ENCODE measurements at places on chromosomes 5 and 9.
A peak's percentile ranks its signal among the peaks of the same experiment; 100 is the strongest.

DNA sequence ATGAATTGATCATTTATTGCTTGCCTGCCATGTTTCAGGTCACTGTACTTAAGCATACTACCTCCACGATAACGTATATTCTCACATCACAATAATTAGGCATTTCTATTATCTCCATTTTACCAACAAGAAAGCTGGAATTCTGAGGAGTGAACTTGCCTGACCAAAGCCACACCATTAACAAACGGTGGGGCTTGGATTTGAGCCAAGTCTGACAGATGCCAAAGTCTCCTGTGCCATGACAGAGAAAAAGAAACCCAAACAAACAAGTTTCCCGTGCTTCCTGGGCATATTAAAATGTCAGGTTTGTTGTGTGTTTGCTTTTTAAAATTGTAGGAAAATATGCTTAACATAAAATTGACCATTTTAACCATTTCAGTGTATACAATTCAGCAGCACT, 40.8 kb upstream of the KCNV2 start:
- DNase-seq, result no peak

DNA sequence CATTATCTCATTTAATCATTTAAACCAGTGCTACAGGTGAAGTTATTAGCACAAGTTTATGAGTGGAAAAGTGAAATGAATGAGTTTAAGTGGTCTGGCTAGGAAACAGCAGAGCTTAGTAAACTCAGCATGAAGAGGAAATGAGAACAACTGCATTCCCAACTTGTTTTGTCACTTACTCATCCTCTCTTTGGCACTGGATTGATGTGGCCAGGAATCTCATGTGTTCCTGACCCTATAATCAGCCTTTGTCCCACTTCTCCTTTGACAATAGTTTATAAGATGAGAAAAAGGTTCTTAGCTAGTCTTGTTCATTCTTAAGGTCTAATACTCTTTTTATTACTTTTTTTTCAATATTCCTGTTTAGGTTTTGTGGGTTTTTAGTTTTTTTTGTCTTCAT, 559.2 kb upstream of the TLE4 start:
- peak; percentile 13 for DNase-seq

- DNase-seq, result no peak
Observed at GRCh38 chr5:177232761-177233160, 70.8 kb downstream of the RAB24 start.

GRCh38 chr5:99104538-99105132, 175.8 kb upstream of the CHD1 start:
- no peak for DNase-seq

- no peak for DNase-seq
Observed at GRCh38 chr5:165360366-165360765, 1854.9 kb downstream of the MAT2B start.

DNA sequence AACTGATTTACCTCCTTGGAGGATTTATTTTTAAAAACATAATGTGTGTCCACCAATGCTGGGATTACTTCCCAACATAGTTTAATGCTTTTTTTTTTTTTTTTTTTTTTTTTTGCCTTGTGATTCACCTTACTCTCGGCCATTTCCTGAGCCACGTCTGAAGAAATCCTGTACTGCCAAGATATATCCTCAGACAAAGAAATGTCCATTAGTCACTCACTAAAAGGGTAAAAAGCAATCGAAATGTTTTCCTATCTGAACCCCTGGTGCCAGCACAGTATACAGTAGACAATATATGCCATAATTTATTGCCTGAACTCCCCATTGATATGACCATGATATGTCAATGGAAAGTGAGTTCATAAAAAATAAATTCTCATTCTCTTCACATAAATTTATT, 344.1 kb downstream of the BNC2 start:
- DNase-seq, result no peak

DNA sequence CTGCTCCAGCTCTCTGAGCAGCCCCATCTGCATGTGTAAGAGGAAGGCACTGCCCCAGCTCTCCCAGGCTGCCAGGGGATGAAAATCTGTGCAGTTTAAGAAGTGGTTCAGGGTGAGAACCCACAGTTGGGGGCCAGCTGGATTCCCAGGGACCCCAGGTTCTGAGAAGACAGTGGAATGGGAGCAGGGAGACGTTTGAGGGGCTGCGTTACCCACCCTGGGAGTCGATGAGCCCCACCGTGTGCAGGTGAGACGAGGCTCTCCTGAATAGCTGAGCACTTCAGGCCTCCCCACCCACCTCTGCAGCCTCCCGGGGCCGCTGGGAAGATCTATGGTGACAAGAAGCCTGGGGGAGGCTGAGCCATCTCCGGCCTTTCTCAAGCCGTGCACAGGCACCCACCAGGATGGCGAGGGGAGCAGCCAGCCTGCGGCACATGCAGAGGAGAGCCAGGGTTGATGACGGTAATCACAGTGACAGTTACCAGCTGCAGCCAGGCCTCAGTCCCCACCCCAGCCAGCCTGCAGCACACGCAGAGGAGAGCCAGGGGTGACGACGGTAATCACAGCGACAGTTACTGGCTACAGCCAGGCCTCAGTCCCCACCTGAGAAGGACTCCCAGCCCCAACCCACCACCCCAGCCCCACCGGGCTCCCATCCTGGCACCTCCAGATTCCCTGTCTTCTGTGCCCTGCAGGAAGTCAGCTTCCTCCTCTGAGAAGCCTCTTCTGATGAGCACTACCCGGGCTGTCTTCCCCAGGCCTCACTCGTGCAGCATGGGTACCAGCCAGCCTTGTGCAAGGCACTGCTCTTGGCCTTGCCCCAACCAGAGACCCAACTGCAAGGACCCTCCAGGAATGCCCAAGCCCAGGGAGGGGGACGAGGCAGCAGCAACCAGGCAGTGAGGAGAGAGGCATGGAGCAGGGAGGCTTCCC, 150.8 kb upstream of the PPP1R26 start:
- no peak for DNase-seq

DNA sequence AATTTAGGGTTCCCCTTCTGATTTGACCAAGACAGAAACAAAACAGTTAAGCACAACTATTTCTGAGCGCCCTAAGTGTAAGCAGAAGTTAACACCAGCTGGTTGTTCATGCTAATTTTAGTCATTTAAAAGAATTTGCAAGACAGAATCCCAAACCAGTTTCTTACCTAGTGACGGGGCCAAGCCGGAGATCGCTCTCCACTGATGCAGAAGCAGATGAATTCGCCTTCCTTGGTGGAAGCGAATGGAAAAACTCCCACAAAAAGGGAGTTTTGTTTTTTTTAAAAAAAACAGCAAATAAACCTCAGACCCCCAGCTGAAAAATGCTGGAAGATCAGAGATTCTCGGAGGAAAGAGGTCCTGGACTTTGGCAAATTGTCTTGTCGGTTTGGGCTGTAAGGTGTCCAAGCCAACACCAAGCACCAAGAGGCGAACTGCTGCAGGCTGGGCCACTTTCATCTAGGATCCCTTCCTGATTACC, 47.4 kb upstream of the GLDC start:
- DNase-seq, result no peak

GRCh38 chr5:138951986-138952735, 77.0 kb upstream of the LRRTM2 start:
- no peak for DNase-seq

DNA sequence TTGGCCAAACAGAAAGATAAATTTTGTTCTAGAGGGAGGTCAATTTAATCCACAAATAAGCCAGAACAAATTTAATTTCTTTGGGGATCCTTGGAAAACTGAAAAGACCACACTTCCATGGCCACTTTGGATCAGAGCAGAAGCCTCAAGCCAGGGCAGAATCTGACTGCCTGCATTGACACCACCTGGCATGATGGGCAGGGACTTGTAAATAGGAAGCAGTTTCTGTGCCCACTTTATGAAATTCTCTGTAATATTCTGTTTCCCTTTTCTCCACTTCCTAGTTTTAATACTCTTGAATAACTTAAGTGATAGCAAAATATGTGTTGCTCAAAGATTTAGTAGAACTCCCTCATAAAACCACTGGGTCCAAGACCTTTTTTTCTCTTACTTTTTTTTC, 6.7 kb upstream of the TMEM252 start:
- DNase-seq, result no peak

GRCh38 chr5:139690064-139690802, 42.1 kb downstream of the CXXC5 start:
- DNase-seq, result no peak

- no peak for DNase-seq
Observed at GRCh38 chr5:101687349-101687985, 608.6 kb downstream of the SLCO4C1 start.

- DNase-seq, result no peak
Observed at GRCh38 chr5:14732991-14733390, 68.5 kb downstream of the OTULIN start.

DNA sequence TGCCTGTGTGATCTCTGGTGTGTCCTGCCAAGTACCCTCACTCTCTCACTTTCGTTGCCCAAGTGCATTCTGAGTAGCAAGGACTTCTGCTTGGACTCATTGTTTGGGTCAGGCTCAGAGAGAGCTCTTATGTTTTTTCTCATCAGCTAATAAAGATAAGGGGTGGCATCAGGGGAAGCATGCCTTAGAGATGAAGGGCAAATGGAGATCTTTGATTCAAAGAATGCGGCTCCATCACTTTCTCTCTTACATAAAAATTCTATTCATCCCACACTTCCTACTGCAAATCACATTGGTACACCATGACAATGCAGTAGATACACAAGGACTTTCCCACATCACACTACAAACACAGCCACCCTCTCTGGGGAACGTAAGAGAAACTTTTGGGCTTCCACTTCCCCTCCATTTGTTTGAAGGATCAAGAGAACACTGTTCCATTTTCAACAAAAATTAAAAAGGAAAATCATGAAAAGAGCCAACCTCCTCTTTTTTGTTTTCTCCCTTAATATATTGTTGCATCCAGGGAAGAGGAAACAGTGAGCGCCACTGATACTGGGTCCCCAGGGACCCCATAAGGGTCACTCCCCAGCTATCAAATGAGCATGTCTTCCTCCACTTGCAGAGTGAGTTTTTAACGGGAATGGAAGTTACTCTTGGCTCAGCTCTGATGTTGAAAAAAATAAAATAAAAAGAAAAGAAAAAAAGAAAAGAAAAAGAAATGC, 73.0 kb downstream of the ZNF366 start:
- no peak for DNase-seq

- no peak for DNase-seq
Observed at GRCh38 chr9:130666393-130667119, 2.2 kb downstream of the PRDM12 start.

GRCh38 chr5:59591162-59591561, 302.4 kb downstream of the PDE4D start:
- DNase-seq, result no peak

DNA sequence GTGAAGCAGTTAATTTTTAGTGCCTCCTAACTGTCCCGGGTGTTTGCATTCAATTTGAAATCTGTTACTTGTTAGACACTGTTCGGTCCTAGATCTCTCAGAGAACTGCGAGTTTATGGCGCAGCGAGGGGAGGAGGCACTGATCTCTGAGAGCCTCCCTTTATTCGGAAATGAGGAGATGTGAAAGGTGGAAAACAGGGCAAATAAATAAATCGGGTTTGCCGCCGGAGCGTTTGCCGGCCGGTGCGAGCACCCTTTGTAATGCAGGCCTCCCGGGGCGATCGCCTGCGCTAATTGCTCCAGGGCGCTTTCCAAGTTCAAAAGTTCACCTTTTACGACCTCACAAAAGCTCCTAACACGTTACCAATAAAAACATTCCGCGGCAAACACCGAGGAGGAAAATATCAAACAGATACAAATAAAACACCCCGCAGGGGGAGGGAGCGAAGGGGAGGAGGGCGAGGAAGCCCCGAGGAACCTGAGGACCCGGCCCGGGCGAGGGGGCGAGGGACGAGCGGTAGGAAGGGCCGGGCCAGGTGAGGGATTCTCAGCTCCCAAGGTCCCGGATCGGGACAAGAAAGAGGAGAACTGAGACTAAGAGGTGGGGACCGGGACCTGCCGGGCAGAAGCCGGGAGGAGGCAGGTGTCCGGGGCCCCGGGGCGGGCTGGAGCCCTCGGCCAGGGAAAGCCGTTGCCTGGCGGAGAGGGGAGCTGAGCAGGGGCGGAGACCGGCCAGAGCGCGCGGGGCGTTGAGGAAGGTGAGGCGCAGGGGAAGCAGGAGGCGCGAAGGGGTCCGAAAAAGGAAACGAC, 1.4 kb downstream of the NR6A1 start:
- DNase-seq, result no peak

DNA sequence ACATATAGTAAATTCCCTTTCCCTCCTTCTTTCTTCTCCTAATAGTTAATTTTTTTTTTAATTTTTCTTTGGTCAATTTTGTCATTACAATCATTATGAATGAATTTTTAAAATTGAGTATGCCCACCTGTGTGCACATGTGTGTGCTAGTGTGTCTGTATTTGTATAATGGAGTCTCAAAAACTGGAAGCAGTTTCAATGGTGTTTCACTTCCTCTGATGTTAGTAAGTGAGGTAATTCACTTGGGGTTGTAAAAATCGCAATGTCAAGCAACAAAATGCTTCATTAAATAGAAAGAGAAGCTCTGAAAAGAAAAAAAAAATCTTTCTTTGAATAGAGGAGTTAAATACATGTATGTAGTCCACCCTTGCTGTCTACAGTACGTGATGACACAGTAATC, 1467.6 kb upstream of the NUDT12 start:
- DNase-seq, result no peak

DNA sequence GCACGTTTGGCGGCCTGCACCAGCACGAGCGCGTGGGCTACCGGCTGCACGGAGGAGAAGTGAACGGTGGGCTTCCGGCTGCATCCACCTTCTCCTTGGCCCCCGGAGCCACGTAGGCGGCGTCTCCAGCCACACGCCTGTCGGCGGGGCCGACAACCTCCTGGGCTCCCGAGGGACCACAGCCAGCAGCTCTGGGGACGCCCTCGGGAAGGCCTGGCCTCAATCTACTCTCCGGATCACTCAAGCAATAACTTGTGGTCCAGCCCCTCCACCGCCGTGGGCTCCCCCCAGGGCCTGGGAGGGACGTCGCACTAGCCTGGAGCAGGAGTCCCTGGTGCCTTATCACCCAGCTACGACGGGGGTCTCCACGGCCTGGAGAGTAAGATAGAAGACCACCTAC, 73.7 kb downstream of the INSL6 start:
- DNase-seq, result no peak

- DNase-seq, result no peak
Observed at GRCh38 chr9:71487061-71487460, 281.3 kb downstream of the CEMIP2 start.

DNA sequence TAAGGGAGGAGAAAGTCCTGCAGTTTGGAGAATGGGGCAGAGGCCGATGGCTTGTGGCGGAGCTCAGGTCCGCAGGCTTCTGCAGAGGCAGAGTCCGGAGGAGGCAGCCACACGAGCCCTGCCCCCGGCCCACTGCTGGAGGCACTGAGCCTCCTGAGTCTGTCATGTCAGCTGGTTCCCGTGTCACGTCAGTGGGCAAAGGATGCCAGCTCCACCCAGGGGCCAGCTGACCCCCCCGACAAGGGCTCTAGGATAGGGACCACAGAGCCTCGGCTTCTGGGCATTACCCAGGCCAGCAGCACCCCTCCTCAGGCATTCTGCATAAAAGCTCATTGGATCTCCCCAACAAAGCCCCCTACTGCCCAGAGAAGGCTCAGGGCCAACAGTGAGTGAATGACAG, 8.5 kb downstream of the SH3PXD2B start:
- no peak for DNase-seq

- peak; percentile 54 for DNase-seq
Observed at GRCh38 chr5:14664270-14665100, at the start of gene OTULIN. Gene OTULIN, plus strand, starts transcription at chr5:14664718. Its CDS starts 108 bp downstream, at chr5:14664826.

- DNase-seq, result no peak
Observed at GRCh38 chr9:37206121-37206620, 85.8 kb downstream of the ZCCHC7 start.

GRCh38 chr5:158013939-158014338, 155.0 kb upstream of the CLINT1 start:
- no peak for DNase-seq

All from keratinocyte (primary cell).